ENCODE measurements at places on chromosomes 16 and 17.

DNA sequence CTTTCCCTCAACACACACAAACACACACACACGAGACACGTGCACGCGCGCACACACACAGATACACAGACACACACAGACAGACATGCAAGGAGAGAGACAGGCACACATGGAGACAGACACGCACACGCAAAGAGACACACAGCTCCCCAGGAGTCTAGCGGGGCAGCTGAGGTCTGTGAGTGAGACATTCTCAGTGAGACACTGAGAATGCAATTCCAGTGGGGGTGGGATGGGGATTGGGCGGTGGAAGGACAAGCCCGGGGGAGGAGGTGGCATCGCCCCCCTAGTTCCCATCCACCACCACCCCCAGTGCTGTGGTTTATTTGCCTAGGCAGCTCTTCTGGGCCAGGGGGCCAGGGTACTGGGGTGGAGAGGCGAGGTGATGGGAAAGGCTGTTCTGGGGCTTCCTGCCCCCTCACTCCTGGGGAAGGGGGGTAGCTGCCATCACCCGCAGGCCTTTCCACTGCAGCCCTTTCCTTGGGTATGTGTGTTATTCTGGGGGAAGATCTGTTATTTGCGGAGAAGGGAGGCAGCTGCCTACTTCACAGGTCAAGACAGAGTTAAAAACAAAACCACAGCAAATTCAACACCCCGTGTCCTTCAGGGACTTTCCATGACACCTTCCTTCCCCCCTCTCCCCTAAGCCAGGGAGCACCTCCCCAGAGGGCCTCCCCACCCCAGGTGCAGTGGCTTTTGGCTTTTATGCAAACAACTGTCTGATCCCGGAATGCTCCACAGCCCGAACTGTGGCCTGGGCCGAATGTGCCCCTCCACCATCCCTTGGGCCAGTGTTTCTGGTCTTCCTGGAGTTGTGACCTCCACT, 18.0 kb downstream of the GRB7 start:
- DNase-seq: no peak

DNA sequence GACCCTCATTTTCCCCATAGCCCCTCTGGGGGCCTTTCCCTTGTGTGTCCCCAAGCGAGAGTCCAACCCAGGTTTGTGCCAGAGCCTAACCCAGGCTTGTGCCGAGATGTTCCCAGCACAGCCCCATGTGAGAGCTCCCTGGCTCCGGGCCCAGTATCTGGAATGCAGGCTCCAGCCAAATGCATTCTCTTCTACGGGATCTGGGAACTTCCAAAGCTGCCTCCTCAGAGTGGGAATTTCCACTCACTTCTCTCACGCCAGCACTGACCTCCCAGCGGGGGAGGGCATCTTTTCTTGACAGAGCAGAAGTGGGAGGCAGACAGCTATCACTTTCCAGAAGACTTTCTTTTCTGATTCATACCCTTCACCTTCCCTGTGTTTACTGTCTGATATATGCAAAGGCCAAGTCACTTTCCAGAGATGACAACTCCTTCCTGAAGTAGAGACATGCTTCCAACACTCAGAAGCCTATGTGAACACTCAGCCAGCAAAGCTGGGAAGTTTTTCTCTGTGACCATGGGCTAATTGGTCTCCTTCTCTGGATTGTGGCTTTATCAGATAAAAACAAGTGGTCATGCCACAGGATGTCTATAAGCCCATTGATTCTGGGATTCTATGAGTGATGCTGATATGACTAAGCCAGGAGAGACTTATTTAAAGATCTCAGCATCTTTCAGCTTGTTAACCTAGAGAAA, 2.5 kb upstream of the CCL2 start:
- peak; percentile 69 for DNase-seq

- no peak for DNase-seq
Observed at GRCh38 chr17:34607917-34608316, 28.5 kb downstream of the TMEM132E start.

DNA sequence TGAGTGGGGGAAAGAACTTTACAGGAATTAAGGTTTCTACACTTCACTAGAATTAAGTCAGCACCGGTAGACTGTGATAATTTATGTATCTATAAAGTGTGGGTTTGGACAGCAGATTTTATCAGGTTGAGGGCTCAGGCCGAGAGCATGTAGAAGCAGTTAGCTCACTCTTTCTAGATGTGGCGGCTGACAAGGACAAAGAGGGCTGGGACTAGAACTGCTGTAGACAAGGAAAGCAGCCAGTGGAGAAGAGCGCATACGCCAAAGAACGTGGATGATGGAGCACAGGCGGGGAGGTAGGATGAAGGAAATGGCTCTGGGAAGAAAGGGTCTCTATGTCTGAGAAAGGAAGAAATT, 504 bp upstream of the GOSR1 start:
- DNase-seq: no peak

DNA sequence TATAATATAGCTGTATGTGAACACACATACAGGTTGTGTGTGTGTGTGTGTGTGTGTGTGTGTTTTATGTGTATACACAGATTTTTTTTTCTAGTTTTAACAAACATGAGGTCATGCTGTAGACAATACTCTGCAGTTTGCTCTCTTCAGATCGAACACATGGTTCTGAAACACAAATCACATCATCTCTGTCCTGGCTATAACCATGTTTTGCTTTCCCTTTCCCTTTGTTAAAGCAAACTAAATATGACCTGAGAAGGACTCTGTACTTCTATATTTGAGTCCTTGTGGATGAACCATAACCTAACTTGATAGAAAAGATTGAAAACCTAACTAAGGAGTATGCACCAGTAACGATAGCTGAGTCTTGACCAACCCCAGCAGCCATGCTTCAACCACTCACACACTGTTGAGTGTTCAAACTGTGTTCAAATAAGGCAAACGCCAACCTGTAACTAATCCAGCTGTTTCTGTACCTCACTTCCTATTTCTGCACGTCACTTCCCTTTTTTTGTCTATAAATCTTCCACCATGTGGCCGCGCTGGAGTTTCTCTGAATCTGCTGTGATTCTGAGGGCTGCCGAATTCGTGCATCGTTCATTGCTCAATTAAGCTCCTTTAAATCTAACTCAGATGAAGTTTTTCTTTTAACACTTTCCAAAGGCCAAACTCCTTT, 303.8 kb downstream of the HS3ST3B1 start:
- DNase-seq: no peak

- DNase-seq: no peak
Observed at GRCh38 chr16:23013484-23013883, 135.8 kb downstream of the USP31 start.

- DNase-seq: no peak
Observed at GRCh38 chr17:48278760-48279491, 151.1 kb downstream of the SKAP1 start.

GRCh38 chr16:27432558-27432957, 30.6 kb downstream of the IL21R start:
- no peak for DNase-seq

All from amygdala (tissue), 56 donors.